ENCODE measurements at places on chromosomes 1 and 21.

DNA sequence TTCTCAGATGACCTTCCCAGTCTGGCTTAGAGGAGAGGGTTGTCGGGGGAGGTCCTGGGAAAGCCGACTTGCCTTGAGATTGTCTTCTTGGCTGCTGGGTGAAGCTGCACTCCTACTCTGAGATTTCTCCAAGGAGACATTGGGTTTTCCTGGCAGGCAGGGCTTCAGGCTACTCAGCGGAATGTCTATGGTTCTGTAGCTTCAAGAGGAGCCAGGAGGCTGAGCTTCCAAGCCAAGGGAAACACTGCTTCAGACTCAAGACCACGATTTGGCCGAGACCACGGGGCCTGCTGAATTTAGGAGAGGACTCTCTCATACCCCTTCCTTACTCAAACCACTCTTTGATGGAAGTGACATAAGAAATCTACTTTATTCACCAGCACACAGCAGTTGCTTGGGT lies 67.8 kb downstream of the NTMT2 start:
- DNase-seq, result no peak

DNA sequence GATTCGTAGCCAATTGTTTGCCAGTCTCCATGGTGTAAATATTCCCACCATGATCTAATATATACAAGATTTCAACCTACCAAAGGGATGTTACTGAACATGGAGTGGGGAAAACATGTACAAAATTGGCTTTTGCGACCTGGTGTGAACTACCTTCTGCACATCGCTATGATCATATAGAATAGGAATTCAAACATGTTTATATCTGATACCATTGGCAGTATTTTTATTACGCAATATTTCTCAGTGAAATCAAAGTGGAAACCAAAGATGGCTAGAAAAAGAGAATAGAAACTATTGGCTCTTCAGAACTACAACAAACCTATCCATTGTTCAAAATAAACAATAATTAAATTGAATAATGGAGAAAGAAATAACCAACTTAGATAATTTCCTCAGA lies 285.1 kb downstream of the TPR start:
- no peak for DNase-seq

- no peak for DNase-seq
Observed at GRCh38 chr1:9010781-9011323, 15.4 kb downstream of the SLC2A7 start.

GRCh38 chr1:174534789-174535188 lies 87.0 kb downstream of the GPR52 start:
- DNase-seq, result no peak

DNA sequence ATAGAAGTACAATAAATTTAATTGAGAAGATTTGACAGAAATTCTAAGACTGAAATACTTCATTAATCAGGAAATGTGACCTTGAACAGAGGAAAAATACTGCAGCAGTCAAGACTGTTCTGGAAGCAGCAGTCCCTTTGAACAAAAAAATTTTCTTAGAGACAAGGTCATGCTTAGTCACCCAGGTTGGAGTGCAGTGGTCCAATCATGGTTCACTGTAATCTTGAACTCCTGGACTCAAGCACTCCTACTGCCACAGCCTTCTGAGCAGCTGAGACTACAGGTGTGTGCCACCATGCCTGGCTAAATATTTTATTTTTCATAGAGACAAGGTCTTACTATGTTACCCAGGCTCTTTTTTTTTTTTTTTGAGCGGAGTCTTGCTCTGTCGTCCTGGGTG lies 1.9 kb upstream of the CCDC30 start:
- DNase-seq, result no peak

- no peak for DNase-seq
Observed at GRCh38 chr1:73803380-73803779, 394.6 kb downstream of the LRRIQ3 start.

- DNase-seq, result no peak
Observed at GRCh38 chr1:152162792-152163463, 3.9 kb upstream of the RPTN start.

GRCh38 chr1:93763704-93764365 lies 82.2 kb upstream of the BCAR3 start:
- no peak for DNase-seq

DNA sequence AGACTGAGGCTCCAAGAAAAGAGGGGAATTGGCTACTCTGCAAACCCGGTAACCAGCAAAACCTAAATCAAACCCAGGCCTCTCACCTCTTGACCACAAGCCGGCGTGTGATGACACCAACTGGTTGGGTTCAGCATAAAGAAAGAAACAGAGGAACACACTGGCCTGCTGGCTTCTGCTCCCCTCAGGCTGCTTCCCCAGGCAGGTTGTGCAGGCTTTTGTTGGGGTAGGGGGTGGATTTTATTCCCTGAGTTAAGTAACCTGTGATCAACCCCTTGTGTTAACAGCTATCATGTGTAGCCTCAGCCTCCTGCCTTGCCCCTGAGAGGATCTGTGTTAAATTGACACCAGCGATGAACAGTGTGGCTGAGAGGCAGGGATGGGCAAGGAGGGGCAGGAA lies 111.6 kb upstream of the ZBTB40 start:
- no peak for DNase-seq

DNA sequence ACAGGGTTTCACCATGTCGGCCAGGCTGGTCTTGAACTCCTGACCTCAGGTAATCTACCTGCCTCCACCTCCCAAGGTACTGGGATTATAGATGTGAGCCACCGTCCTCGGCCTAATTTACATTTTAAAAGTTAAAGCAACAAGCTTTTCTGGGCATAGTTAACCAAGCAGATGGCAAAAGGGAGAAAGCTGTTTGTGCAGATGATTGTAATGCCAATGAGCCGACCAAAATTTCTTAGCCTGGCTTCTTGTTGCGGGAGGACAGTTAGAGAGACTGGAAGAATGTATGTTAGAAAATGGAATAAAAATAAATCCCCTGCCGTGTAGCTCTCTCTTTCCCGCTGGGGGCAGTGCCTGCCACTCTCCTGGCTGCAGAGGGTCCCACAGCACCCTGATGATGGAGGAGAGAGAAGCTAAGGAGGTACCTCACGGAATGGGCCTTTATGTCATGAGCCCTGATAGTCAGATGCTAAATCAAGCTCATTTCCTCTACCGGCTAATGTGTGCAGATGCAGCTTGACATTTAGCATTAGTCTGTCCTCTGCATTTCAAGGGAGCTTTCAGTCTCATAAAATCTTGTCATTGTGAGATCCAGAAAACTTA lies 87.2 kb downstream of the HHAT start:
- no peak for DNase-seq

DNA sequence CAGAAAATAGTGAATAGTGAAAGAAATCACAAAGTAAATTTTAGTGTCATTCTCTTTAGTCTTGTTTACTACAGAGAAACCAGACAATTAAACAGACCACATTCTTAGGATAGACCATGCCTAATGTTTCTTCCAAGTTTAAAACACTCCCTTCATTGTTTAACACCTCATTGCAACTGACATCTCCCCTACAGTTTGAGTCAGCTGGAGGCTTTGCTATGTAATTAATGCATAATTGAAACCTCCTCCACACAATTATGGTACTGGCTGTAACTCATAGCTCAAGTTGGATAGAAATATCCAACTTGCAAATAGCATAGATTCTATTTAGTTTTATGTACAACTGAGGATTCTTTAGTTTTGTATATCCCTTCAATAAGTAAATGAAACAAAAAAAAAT lies 35.2 kb upstream of the B3GALT2 start:
- no peak for DNase-seq

DNA sequence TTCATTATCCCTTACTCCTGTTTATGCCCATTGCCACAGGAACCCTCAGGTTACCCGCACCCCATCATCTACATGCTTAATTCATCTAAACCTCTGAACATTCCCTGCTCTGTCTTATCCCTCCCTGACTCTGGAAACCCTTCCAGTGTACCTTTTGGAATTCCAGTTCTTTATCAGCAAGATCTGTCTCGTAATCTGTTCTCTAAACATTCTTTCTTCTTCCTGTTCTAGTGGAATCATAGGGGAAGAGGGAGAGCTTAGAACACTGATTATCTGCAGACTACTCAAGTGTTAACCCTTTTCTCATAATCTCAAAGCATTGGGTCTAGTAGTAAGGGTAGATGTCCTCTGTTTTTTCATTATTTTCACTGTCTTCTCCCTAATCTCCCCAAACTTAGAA lies 159.8 kb downstream of the PIK3R3 start:
- DNase-seq, result no peak

DNA sequence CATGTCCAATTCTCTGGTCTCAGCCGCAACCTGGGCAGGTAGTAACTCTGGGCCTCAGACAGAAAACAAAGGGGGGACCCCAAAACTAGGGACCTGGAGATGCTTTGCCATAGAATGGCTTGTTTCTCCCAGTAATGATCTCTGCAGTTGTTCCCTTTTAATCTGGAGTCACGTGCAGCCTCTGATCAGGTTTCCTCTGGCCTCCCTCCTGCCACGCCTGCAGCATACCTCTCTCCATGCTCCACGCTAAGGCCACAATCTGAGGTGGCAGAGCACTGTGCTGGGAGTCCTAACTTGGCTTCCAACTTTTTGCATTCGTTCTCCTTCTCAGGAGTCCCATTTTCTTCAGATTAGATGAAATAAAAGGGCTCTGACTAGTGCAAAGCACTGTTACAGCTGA lies 1.9 kb downstream of the PABPC4 start:
- DNase-seq, result no peak

GRCh38 chr1:234842726-234843641 lies 233.0 kb upstream of the IRF2BP2 start:
- DNase-seq, result peak; percentile 70

DNA sequence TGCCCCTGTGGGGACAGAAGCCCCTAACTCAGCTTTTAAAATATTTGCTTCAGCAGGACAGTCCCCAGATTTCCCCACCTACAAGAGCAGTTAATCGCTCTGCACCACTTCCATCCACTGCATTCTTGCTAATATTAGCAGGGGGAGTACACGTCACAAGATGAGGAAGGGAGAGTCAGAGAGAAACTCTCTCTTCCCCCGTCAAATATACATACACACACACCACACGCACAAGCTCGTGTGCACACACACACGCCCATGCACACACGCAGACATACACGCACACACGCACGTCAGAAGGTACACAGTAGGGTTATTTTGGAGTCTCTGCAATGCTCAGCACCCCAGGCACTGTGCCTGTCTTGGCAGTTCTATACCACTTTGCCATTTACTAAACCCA lies 2.1 kb downstream of the CLCA1 start:
- DNase-seq, result no peak

DNA sequence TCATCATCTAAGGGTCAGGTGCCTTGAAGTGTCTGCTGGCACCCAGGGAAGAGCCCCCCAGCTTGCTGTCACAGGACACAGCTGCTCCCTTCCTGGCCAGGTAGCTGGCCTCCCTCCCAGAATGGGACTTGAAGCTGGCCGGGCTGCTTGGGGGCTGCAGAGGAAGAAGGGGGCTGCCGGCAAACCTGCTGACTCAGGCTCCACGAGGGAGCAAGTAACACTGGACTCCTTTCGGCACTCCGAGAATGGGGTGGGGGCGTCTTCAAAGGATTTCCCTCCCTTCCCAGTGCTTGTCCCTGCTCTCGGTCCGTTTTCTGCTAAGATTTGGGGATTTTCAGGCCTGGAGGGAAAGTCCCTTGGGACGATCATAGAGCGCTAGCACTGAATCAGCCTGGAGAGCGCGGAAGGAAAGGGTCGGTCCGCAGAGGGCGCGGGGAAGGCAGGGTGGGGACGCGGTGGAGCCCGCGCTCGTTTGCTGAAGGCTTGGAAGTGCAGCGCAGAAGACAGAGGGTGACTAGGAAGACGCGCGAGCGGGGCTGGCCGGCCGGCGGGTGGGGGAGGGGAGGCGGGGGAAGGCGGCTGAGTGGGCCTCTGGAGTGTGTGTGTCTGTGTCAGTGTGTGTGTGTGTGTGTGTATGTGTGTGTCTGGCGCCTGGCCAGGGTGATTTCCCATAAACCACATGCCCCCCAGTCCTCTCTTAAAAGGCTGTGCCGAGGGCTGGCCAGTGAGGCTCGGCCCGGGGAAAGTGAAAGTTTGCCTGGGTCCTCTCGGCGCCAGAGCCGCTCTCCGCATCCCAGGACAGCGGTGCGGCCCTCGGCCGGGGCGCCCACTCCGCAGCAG lies at the start of gene CSF1:
Gene CSF1 (plus strand): TSS at position 727 of the 840 bp plus-strand sequence. CDS start 175 bp downstream, outside the sequence.
- DNase-seq, result peak; percentile 61

DNA sequence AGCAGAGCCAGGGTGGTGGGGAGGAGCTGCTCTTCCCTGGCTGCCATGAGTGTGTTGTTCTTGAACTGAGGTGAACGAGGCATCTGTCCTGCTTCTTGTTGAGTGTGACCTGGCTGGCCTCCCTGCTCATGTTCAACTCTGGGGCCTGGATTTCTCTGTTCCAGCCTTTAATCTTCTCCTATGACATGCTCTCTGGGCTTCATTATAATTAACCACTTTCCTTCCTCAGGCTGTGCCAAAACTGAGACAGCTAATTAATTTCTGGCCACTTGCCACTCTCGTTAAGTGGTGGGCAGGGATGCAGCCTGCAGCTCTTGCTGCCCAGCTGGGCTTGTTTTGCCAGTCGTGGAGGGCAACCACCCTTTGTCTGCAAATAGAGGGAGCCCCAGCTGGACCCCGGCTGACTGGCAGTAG lies 23.3 kb downstream of the OPRD1 start:
- no peak for DNase-seq

GRCh38 chr1:55153031-55153430 lies 62.1 kb downstream of the USP24 start:
- DNase-seq, result no peak

DNA sequence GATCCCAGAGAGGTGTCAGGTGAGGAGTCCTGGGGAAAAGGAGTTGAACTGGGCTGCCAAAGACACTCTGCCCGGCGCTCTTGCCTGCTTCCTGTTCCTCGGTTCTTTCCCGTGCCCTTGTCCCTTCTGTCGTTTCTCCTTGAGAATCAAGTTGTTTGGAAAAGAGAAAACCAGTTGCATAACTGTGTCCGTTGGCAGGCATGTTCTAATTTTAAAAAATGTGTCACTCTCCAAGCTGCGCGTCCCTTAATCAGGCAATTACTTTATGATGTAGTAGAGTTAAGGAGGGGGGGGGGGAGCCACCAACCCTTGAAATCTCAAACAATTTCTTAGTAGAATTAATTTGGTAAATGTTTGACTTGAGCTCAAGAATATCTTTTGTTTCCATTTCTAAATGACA lies 105.9 kb upstream of the IGSF21 start:
- DNase-seq, result no peak
